Activated CD8-positive, alpha-beta memory T cell treated with anti-CD3 and anti-CD28 coated beads for 48 hours (primary cell): ENCODE measurements at places on chromosomes 3 and 15.

GRCh38 chr3:72579581-72580245 lies 268.5 kb downstream of the SHQ1 start:
- no peak for DNase-seq

- DNase-seq = no peak
These were observed 50.8 kb upstream of the CTNNB1 start for GRCh38 chr3:41148478-41148877.

DNA sequence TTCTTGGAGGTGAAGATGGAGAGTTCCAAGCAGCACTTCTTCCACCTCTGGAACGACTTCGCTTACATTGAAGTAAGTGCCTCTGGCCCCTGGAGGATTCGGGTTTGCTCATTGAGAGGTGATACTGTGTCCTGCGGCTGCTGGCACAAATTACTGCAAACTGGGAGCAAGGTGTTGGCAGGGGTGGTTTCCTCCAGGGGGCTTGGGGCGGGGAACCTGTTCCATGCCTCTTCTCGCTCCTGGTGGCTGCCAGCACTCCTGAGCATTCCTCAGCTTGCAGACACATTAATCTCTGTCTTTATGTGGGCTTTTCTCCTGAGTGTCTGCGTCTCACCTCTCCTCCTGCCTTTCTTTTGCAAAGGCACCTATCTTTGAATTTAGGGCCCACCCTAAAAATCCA lies 47.4 kb downstream of the MESD start:
- DNase-seq = no peak

- no peak for DNase-seq
These were observed 12.3 kb upstream of the SLC30A4 start for GRCh38 chr15:45534821-45535220.
